ENCODE measurements at places on chromosomes 3 and 15.

DNA sequence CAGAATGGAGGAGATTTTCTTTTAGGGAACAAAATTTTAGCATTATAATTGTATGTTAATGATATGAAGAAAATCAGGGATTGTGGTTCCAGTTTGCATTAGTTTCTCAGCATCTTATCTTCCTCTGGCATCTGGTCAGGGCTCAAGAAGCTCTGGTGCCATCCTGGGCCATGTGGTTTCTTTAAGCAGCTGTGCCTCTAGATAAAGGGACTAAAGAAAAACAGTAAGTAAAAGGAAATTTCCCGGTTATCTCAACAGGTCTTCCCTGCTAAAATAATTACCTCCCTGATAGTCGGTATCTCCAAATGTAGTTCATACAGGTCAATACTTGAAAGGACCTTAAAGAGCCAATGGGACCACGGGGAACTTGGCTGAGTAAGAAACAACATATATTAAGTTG lies 375.1 kb upstream of the RBMS3 start:
- no peak for DNase-seq

GRCh38 chr15:37134699-37135131 lies 34.4 kb upstream of the MEIS2 start:
- no peak for DNase-seq

DNA sequence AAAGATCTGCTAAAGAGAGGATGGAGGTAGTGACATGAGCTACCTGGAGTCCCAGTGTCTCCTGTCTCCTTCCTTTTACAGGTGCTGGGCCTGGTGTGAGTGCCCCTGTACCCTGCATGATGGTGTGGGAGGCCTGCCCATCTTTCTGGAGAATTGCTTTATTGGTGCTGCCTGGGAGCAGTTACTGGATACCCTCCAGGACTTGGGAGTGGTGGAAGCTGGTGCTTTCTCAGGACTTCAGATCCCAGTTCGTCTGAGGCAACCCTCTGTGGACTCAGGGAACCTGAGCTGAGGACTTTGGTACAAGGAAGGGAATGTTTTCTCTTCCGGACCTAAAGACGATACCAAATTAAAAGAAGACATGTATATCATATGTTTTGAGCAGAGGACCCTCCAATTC lies 18.3 kb upstream of the NUDT16 start:
- DNase-seq: no peak

GRCh38 chr3:124780761-124781475 lies 50.7 kb downstream of the UMPS start:
- DNase-seq: no peak

GRCh38 chr3:117748131-117748530 lies 1038.6 kb downstream of the TUSC7 start:
- no peak for DNase-seq

GRCh38 chr3:133374708-133375402 lies 25.0 kb upstream of the BFSP2 start:
- DNase-seq: no peak

DNA sequence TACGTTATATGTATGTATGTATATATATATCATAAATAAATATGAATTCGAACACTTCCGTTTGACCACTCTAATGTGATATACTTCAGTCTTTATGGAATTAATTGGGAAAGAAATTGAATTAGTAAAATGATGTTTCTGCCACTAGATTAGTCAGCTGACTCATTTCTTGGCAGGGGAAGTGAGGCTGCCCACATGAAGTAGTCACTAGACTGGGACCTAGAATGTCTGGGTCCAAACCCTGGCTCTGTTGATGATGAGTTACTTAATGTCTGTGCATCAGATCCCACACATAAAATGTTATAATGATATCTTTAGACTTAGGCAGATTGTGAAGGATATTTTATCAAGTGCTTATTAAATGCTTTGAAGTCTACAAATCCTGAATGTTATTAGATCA lies 27.4 kb upstream of the ARL14 start:
- DNase-seq: no peak

DNA sequence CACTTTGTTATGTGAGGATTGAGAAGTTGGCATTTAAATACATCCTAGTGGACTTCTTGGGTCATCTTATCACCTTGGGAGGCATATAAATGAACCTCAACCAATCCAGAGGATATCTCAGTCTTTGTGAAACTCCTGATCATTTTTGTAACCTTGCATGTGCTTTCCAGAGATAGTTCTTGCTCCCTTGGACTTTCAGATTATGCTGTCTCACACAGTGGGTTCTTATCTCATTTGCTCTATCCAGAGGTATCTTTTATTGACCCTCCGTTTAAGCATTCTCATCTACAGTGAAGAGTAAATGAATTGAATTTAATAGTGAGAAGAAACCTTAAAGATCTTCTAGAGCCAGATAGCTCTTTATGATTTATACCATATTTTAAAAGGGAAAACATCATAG lies 10.4 kb downstream of the ARMC8 start:
- DNase-seq: no peak

GRCh38 chr15:39502611-39503195 lies 78.2 kb upstream of the THBS1 start:
- no peak for DNase-seq

Data from stimulated activated CD4-positive, alpha-beta T cell treated with anti-CD3 and anti-CD28 coated beads, TNF-alpha, amount 100 ng/mL, for 1 hour (primary cell).